Thoracic aorta (tissue), 2 donors: ENCODE measurements at places on chromosomes 7 and 10.

- H3K36me3 ChIP-seq = no peaks in the 10 kb centered on the region
- no peak overlapping the region for H3K4me3 ChIP-seq
- H3K27me3 ChIP-seq = no peaks in the 10 kb centered on the region
- no peaks in the 10 kb centered on the region for H3K4me1 ChIP-seq
- no peak for DNase-seq
These were observed 1.5 kb downstream of the KCND2 start for GRCh38 chr7:120274482-120274881.

DNA sequence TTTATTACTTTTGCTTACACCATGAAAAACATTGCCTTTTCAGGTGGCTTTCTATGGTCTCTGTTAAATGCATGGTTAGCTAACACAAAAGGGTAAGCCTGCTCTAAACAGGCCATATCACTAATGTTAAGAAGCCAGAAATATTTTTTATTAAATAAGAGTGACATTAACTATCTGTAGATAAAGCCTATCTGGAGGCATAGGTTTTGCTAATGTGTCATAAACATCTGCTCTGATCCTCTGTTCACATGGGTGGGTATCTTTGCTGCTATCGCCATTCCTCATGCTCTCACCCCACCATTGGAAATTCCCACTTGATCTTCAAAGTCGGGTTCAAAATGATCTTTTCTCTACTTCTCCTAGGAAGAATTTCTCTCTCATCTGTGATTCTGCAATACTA is 32.4 kb downstream of the EPC1 start:
- no peaks in the 10 kb centered on the region for H3K36me3 ChIP-seq
- H3K27ac ChIP-seq = no peak overlapping the region
- no peaks in the 10 kb centered on the region for H3K27me3 ChIP-seq
- peaks cover 48% of the 10 kb centered on the region for H3K4me1 ChIP-seq
- H3K4me3 ChIP-seq = no peak overlapping the region

DNA sequence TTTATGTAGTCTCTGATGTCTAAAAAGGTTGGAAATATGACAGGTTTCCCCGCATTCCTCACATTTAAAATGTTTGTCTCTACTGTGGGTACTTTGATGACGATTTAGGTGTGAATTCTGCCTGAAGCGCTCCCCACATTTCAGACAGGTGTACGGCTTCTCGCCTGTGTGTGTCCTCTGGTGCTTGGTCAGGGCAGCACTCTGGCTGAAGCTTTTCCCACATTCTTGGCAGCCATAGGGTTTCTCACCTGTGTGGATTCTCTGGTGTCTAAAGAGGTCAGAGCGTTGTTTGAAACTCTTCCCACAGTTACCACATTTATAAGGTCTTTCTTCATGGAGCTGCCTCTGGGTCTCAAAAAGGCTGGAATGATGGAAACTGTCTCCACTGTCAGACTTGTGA is 6.3 kb downstream of the ZNF394 start:
- no peak for DNase-seq
- no peak overlapping the region for H3K4me3 ChIP-seq
- H3K4me1 ChIP-seq = peaks cover 16% of the 10 kb centered on the region
- H3K27ac ChIP-seq = no peak overlapping the region
- H3K27me3 ChIP-seq = no peaks in the 10 kb centered on the region

- peaks cover 7% of the 10 kb centered on the region for H3K4me1 ChIP-seq
- no peaks in the 10 kb centered on the region for H3K27me3 ChIP-seq
- DNase-seq = no peak
- H3K27ac ChIP-seq = no peak overlapping the region
- H3K36me3 ChIP-seq = no peaks in the 10 kb centered on the region
These were observed 57.1 kb upstream of the RHOBTB1 start for GRCh38 chr10:61000769-61001730.

DNA sequence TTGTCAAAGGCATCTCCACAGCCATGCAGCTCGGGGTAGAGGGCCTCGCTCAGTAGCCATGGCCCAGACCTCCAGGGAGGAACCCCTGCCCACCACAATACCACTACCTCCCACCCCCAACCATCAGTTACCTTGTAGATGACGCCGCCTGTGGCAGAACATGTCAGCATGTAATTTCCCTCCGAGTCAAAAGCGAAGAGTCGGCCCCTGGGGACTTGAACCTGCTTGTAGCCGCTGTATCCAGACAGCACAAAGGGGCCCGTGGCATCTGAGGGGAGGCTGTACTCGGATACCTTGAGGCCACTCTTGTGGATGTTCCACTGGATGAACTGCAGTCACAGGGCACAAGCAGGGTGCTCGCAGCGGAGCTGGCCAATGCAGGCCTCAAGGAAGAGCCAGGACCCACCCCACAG is 16.3 kb upstream of the CYREN start:
- no peak overlapping the region for H3K27ac ChIP-seq
- no peak for DNase-seq
- H3K4me1 ChIP-seq = no peaks in the 10 kb centered on the region
- peaks cover 56% of the 10 kb centered on the region for H3K36me3 ChIP-seq

GRCh38 chr7:42627626-42628025 is 284.2 kb downstream of the C7orf25 start:
- no peaks in the 10 kb centered on the region for H3K36me3 ChIP-seq
- no peak overlapping the region for H3K27ac ChIP-seq
- H3K4me1 ChIP-seq = peaks cover 20% of the 10 kb centered on the region
- H3K4me3 ChIP-seq = no peak overlapping the region

GRCh38 chr10:122884166-122884565 is 4.8 kb upstream of the FAM24B start:
- no peak overlapping the region for H3K4me3 ChIP-seq
- H3K27me3 ChIP-seq = no peaks in the 10 kb centered on the region
- H3K36me3 ChIP-seq = no peaks in the 10 kb centered on the region
- no peak overlapping the region for H3K27ac ChIP-seq
- H3K4me1 ChIP-seq = peaks cover 4% of the 10 kb centered on the region

GRCh38 chr7:139106959-139107358 is 2.6 kb downstream of the ZC3HAV1 start:
- peak overlapping the region; percentile 99 for H3K4me3 ChIP-seq
- no peak overlapping the region for H3K27ac ChIP-seq
- H3K27me3 ChIP-seq = no peaks in the 10 kb centered on the region

GRCh38 chr10:131811630-131812403 is 89.0 kb upstream of the PPP2R2D start:
- DNase-seq = no peak
- H3K36me3 ChIP-seq = no peaks in the 10 kb centered on the region
- H3K4me1 ChIP-seq = no peaks in the 10 kb centered on the region
- H3K4me3 ChIP-seq = no peak overlapping the region
- no peaks in the 10 kb centered on the region for H3K27me3 ChIP-seq

GRCh38 chr7:20359341-20359963 is 28.8 kb downstream of the ITGB8 start:
- H3K27me3 ChIP-seq = no peaks in the 10 kb centered on the region
- no peak overlapping the region for H3K4me3 ChIP-seq
- H3K36me3 ChIP-seq = no peaks in the 10 kb centered on the region
- no peaks in the 10 kb centered on the region for H3K4me1 ChIP-seq
- H3K27ac ChIP-seq = no peak overlapping the region

DNA sequence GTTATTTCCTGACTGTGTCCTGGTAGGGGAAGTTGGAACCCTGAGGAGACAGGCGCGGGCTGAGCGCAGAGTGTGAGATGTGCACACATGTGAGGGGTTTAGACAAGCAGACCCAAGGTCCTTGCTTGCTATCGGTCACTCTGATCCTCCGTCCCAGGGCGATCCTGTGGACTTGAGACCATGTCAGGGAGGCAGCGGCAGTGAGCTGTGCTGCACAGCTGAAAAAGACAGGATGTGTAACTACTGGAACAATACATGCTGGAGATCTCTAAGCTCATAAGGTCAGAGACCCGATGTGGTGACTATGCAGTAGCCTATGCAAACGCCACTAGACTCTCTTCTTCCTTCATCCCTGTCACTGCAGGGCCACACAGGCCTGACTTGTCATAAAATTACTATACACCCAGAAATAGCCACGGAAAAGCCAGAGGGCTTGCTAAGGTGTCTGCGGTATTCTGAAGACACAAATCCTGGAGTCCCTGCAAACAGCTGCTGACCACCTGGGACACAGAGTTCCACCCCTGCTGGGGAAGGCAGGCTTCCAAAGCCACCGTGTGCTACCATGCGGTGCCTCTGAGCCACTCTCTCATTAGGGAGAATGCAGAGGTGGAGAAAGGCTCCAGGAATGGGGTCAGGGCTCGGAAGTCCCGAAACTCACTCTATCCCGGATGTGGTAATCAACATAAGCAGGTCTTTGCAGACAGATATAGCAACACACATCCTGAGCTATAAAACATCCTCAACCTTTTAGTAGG is 91.1 kb upstream of the DDC start:
- no peaks in the 10 kb centered on the region for H3K27me3 ChIP-seq
- peak overlapping the region; percentile 86 for H3K27ac ChIP-seq
- H3K4me3 ChIP-seq = no peak overlapping the region
- no peak for DNase-seq
- peaks cover 48% of the 10 kb centered on the region for H3K4me1 ChIP-seq

GRCh38 chr7:111832174-111832573 is 269.9 kb upstream of the IMMP2L start:
- H3K27ac ChIP-seq = no peak overlapping the region
- H3K36me3 ChIP-seq = no peaks in the 10 kb centered on the region
- no peaks in the 10 kb centered on the region for H3K4me1 ChIP-seq
